Right lung (tissue), 10 donors: ENCODE measurements at places on chromosomes 12 and 14.

DNA sequence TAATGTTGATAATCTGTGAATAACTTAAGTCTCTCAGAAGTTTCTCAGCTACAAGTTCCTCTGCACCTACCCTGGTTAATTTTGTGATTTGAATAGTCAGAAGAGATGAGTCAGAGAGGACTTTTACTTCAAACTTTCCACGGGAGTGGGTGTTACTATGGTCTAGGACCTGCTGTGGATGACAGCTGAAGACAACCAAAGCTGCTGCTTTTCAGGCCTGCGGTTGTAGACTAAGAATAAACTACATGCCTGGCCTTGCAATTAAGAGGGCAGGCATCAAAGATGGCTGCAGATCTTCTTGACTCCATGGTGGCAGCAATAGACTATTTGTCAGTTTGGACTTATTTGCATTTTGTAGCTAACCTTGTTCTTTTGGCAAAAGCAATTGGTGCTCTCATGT lies 227.1 kb upstream of the KRR1 start:
- DNase-seq = no peak

GRCh38 chr12:1592444-1593173 lies 1.8 kb downstream of the FBXL14 start:
- DNase-seq = no peak

DNA sequence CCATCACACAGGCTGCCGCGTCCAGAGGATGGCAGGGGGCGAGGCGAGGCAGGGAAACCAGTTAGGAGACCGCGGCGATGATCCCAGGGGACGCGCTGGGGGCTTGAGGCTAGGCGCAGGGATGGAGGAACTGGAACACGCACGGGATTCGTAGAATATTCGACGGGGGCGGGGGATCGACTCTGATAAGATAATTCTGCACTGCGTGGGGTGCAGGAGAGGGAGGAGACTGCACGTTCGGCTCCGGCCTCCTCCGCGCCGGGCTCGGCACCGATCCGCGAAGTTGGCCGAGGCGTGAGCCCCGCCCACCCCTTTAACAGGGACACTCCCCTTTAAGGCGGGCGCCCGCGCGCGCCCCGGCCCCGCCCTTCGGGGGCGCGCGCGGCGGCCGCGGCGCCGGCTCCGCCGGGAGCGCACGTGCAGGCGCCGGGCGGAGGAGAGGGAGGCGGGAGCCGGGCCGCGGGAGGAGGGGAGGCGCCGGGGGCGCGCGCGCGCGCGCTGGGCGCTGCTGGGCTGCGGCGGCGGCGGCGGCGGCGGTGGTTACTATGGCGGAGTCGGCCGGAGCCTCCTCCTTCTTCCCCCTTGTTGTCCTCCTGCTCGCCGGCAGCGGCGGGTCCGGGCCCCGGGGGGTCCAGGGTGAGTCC lies at the start of gene ACVR1B:
ACVR1B (plus strand) TSS at position 501 of the 644 bp plus-strand sequence; CDS start at position 546, 45 bp downstream.
- peak; percentile 85 for DNase-seq

DNA sequence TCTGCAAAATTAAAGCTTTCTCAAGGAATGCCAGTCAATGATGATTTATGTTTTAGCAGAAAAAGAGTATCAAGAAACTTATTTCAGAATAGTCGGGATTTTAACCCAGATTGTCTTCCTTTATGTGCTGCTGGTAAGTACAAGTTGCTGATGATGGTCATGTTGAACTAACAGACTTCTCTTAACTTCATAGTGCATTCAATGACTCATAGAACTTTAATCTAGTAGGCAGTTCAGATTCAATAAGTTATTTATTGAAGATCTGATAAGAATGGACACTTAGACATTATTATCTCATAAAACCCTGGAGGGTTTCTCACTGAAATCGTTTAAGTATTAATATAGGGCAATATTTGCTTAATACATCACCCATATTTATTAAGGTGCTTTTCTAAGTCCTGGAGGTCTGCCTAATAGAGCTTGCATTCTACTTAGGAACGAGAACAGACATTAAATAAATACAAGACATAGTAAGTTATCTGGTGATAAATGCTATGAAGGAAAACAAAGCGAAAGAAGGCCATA lies 33.8 kb downstream of the TOGARAM1 start:
- DNase-seq = no peak

DNA sequence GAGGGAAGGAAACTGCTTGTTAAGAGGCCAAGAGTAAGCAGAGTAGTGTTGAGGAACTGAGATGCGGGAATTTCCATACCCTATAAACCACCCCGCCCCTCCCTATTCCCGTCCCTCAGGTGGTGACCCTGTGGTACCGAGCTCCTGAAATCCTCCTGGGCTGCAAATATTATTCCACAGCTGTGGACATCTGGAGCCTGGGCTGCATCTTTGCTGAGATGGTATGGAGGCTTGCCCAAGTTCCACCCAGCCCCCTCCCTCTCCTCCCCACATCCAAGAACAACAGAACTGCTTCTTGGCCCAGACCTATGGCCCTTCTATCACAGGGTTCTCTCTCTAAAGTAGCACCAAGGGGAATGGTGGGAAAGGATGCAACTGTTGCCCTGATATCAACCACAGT lies 2.7 kb downstream of the CDK2 start:
- no peak for DNase-seq

- no peak for DNase-seq
These were observed 129.9 kb upstream of the GRIN2B start for GRCh38 chr12:14111230-14111865.

- DNase-seq = no peak
These were observed 12.3 kb upstream of the DLK1 start for GRCh38 chr14:100714258-100714892.

DNA sequence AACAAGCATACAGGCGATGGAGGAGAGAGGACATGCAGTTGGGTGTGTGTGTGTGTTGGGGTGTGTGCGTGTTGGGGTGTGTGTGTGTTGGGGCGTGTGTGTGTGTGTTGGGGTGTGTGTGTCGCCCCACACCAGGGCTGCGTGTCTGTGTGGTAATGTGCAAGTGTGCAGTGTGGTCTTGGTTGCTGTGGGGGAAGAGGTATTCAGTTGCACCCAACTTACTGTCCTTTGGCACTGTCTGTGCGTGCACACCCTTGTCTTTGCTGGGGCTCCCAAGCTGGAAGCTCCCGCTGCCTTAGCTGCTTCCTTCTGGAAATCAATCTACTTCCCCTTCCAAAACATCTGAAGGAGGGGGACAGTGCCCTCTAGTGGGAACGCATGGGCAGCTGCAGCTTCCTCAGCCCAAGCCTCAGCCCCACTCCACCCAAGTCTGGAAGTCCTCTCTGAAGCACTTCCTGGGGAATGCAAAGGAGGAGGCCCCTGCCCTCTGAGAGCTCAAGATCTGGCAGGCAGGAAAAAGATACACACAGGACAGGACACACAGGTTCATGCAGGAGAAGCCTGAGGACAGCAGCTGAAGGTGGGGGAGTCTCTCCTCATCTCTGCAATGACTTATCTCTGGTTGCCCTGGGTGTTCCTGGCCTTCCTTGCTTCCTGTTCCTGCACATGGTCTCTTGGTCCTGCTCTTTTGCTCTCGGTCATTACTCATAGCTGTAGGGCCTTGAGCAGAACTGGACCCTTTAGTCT lies 13.1 kb downstream of the ASIC1 start:
- DNase-seq = peak; percentile 85

GRCh38 chr12:25692115-25693035 lies 139.3 kb upstream of the LMNTD1 start:
- DNase-seq = no peak

GRCh38 chr14:104341532-104342434 lies 203.4 kb downstream of the KIF26A start:
- no peak for DNase-seq

GRCh38 chr12:53492830-53493609 lies 6.2 kb downstream of the MAP3K12 start:
- DNase-seq = peak; percentile 96

GRCh38 chr14:75570797-75571196 lies 7.6 kb upstream of the FLVCR2 start:
- DNase-seq = no peak

DNA sequence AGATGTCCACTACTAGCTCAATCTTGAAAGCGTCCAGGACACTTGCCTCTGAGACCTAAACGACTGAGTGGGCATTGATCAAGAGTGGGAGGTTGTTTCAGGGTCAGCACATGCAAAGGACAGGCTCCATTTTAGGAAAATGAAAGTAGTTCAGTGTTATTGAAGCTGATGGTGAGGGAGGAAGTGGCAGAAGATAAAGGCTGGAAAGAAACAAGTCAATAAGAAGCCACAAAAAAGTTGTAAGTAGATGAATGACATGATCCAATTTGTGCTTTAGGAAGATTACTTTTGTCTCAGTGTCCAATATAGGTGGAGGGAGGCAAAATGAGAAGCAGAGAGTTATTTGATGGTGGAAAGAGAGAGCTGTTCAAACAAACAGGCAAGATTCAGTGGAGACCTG lies 22.0 kb downstream of the GPR65 start:
- DNase-seq = no peak

DNA sequence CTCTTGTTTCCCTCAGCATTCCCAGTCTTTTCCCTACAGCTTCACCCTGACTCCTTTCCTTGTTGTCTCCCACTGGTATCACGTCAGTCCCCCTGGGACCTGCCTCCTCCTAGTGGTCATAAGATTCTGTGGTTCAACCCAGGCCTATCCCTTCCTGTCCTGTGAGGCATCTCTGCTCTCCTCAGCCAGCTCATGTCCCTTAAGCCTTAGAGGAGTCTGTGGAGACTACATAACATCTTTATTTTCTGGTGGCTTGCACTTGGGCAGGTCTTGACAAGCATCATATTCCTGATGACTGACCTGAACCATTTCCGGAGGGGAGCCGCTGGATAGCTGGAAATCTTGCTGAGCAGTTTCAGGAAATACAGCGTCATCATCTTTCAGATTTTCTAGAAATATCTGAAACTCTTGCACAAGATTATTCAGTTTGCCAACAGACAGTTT lies 688 bp downstream of the C12orf71 start:
- DNase-seq = no peak

DNA sequence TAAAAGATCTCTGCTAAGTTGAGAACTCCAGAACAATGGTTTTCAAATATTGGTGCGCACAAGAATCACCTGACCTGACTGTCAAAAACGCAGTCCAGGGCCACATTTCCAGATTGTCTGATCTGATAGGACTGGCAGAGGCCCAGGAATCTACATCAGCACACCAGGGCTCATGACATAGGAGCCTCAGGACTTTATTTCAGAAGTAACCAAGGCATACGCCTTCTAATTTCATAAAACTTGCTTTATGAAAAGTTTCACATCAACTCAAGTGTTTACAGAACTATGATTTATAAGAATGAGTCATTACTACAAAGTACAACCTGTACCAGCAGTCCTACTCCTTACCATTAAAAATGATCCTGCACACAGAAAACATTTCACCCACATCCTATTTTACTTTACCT lies 47.7 kb upstream of the PTPRO start:
- DNase-seq = no peak

DNA sequence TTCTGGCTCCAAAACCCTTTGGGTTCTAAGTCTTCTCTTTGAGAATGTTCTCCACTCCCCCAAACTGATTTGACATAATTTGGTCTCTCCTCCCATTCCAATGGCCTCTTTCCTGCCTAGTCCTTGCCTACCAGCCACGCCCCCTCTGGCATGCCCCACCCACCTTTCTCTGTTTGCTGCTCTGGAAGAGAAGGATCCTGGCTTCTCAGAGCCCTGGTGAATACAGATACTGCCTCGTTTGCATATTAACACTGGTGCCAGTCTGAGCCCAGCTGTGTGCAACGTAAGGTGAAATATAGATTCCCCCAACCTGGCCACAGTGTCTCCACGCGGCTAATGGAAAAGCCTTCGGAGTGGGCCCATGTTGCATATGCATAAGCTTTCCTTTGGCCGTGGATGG lies 79.7 kb downstream of the PAPOLA start:
- DNase-seq = no peak

GRCh38 chr14:30227876-30228275 lies 300.2 kb upstream of the PRKD1 start:
- DNase-seq = no peak

- no peak for DNase-seq
These were observed 89.7 kb downstream of the TMCC3 start for GRCh38 chr12:94560431-94561221.

DNA sequence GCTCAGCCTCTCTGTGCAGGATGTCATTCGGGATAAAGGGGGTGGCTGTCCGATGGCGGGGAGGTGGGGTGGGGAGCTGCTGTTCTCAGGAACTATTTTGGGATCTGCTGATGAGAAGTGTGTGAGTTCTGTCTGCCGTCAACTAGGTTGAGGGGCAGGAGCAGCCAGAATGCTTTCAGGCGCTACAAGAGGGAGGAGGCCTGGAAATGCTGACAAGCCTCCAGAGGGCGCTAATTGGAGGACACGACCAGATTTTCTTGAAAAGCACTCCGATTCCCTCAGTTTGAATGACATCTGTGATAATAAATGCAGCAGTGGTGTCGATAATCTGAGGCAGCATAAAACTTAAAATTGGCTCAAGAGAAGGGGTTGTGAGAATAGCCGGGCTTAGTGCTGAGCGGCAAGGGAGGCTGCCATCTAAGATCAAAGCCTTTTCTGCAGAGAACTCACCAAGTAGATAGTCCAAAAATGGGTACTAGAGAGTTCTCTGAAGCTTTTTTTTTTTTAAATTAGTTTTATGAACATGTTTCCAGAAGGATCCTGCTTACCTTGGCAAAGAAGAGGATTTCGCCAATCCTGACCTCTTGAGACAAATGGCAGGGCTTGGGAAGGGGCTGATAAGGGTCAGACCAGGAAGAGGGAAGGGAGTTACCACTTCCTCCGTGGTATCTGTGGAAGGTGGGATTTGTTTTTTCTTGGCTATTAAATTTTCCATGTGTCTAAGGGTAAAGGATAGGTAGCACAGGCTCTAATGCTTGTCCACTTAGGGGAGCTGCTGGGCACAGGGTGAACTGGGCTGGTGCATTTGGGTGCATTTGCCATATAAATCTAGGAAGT lies 94.4 kb downstream of the CRACR2A start:
- DNase-seq = no peak

DNA sequence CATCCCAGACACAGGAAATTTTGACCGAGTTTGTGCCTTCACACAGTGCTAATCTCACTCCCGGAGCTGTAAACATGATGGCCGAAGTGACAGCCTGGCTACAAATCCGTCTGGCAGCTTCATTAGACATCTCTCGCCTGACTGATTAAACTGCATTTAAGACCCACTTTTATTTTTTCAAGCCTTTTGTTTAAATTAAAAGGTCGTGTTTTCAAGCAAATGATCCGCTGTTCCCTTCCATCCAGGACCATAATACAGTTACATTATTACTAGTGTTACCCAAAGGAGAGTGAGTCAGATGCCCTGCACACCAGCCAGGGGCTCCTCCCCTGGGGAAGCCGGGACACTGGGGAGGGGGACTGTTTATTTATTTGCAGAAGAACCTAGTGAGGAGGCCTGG lies 200.2 kb downstream of the EXOC5 start:
- DNase-seq = no peak

DNA sequence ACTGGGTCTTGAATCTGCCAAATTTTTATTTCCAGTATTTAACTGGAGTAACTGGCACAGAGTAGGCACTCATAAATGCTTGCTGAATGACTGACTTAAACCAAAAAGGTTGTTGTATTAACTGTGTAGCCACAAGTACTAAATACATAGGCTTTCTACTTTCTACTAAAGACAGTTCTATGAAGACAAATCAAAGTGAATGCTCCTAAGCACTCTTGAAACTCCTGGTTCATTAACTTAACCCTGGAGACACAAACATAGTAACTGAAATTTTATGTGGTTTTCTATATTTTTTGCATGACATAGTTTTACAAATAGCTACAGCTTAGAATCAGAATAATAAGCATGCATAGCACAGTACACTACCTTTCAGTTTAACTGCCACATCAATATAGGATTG lies 70.4 kb downstream of the TXNDC16 start:
- no peak for DNase-seq

- no peak for DNase-seq
These were observed 6.2 kb upstream of the PTGER2 start for GRCh38 chr14:52307905-52308304.

GRCh38 chr12:86711731-86712130 lies 455.5 kb upstream of the MGAT4C start:
- no peak for DNase-seq
